Immature natural killer cell (primary cell): ENCODE measurements at places on chromosomes 2 and 18. TPM values are rescaled to one million over a fixed set of nuclear protein-coding genes. Genes with fewer than 3 reads are reported as not detected.

DNA sequence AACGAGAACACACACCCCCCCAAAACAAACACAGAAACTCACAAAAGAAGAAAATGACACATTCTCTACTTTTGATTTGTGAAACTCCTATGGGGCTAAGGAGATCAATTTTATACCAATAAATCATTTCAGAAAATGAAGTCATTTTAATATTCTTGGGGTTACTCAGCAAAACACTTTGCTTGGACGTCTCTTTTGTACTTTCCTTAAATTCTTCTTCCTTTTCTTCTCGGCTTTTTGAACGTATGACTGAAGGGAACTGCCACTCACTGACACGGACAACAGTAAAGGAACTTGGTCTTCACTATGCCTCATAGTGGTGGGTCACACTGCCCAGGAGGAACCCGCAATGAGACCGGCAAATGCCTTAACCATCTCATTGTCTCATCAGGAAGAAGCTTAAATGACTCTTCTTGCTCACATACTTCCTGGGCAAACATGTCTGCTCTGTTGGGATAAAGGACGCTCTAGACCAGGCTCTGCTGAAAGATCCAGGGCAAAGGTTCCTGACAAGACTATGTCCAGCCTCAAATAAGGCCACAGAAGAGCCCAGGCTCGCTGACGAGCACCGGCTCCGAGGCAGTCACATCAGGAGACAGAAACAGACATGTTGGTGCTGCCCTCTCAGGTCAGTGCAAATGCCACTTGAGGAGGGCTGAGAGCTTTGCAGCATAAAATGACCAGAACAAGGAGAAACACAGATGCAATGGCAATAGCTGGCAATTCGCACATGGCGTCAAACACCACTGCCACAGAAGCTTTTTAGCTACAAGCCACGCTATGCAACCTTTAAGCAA is 205.5 kb downstream of the TGIF1 start:
- H3K27ac ChIP-seq, result no peak overlapping the region
- no peaks in the 10 kb centered on the region for H3K36me3 ChIP-seq
- H3K4me3 ChIP-seq, result no peak overlapping the region

DNA sequence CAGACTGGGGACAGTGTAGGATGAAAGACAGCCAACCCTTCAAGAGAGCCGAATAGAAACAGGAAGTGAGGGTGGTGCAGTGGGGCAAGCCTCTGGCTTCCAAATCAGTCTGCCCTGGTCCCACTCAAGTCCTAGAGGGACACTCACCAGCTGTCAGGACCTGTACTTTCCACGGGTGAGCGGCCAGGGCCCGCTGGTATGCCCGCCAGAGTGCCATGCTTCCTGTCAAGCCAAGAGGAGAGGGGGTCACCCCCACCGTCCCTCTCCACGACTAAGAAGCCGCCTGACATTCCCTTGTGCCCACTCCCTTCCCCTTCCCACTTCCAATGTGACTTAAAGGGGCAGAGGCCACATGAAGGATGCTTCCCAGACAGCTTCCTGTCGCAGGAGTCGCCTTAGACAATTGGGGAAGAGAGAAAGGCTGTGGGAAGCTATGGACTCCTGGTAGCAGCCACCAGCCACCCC is 564 bp downstream of the MPV17 start:
- peaks cover 36% of the 10 kb centered on the region for H3K4me1 ChIP-seq
- DNase-seq, result no peak
- peak overlapping the region; percentile 96 for H3K4me3 ChIP-seq
- H3K36me3 ChIP-seq, result peaks cover 15% of the 10 kb centered on the region
- H3K27ac ChIP-seq, result peak overlapping the region; percentile 99
- H3K27me3 ChIP-seq, result peaks cover 2% of the 10 kb centered on the region

- no peak overlapping the region for H3K27ac ChIP-seq
- H3K27me3 ChIP-seq, result peaks cover 3% of the 10 kb centered on the region
- no peaks in the 10 kb centered on the region for H3K36me3 ChIP-seq
- DNase-seq, result no peak
- no peak overlapping the region for H3K4me3 ChIP-seq
Observed at GRCh38 chr2:16186661-16187481, 246.5 kb downstream of the MYCN start.

GRCh38 chr2:238231251-238231793 is 8.5 kb downstream of the HES6 start:
- peak; percentile 61 for DNase-seq
- no peaks in the 10 kb centered on the region for H3K36me3 ChIP-seq
- peaks cover 7% of the 10 kb centered on the region for H3K27me3 ChIP-seq
- H3K4me1 ChIP-seq, result peaks cover 58% of the 10 kb centered on the region

DNA sequence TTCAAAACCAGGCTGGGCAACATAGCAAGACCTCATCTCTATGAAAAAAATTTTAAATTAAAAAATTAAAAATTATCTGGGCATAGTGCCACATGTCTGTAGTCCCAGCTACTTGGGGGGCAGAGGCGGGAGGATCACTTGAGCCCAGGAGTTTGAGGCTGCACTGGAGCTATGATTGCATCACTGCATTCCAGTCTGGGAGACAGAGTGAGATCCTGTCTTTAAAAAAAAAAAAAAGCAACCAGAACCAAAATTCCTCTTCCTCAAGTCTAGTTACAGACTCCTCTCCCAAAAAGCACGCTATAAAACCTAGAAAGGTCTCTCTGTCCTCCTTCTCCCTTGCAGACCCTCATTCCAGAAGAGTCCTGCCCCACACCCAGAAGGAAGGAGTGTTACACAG is 23.9 kb downstream of the TNFAIP6 start:
- DNase-seq, result no peak
- H3K36me3 ChIP-seq, result no peaks in the 10 kb centered on the region
- no peak overlapping the region for H3K4me3 ChIP-seq
- no peaks in the 10 kb centered on the region for H3K4me1 ChIP-seq
- H3K27me3 ChIP-seq, result no peaks in the 10 kb centered on the region
- H3K27ac ChIP-seq, result no peak overlapping the region

The TEKT4 gene
- not detected for polyA plus RNA-seq

The MC2R gene
- not detected for polyA plus RNA-seq

The COLEC12 gene
- not detected for polyA plus RNA-seq

The STPG4 gene
- 0.24 TPM for polyA plus RNA-seq
